ENCODE measurements at places on chromosomes 16 and 17.

DNA sequence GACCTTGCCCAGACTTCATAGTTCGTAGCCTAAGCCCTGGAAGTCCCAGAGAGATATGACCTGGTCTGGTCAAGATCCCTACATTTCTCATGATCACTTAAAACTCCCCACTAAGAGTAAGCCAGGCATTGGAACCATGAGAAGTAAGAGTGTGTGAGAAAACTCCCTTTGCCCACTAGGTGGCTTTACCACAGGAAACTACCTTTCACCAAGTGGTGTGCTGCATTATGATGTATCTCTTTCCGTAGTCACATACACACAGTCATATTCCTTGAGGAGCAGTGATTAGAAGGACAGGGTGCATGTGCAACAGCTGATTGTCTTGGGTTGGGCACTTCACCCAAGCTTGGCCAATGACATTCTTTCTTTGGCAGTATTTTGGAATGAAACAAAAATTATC is 639.3 kb downstream of the KCNJ2 start:
- no peak for DNase-seq

- DNase-seq: no peak
Measured at GRCh38 chr16:85970738-85971137, 71.8 kb downstream of the IRF8 start.

GRCh38 chr16:54242199-54242598 is 44.4 kb downstream of the IRX3 start:
- DNase-seq: no peak

GRCh38 chr17:67171560-67171959 is 73.4 kb downstream of the HELZ start:
- no peak for DNase-seq

DNA sequence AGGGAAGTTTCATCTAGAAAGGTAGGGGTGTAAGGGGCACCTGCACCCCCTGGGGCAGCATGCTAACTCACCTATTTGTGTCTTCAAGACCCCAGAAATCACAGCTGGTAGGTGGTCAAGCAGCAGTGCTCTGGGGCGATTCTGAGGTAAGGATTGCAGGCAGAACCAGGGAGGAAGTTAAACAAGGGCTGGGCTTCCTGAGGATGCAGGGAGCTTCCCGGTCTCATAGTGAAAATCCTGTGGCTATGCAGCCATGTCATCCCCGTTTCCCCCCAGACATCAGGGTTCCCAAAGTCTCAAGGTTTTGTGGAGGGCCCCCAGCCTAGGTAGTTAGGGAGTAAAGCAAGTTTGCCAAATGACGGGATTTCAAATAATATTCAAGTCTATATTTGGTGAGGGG is 78.5 kb downstream of the C16orf78 start:
- no peak for DNase-seq

DNA sequence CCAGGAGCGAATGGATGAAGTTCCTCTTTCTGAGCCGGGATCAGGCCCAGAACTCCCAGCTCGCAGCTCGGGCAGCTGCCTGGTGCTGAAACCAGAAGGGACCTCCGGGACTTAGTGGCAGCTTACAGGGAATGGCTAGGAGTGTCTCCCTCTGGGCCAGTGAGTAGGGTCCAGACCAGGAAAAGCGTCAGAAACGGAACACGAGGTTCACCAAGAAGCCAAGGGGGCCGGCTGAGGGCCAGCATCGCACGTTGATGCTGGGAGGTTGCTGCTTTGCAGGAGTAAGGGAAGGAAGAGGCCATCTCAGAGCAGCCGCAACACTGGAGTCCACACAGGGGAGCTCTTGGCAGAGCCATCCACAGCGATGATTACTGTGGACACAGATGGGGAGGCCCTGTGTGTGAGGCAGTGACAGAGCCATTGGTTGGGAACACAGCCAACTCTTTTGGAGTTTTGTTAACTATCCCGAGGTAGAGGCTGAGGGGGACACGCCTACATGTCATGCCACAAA is 74.0 kb upstream of the CREBBP start:
- DNase-seq: no peak

- DNase-seq: no peak
Measured at GRCh38 chr16:81198635-81199034, 39.9 kb upstream of the BCO1 start.

DNA sequence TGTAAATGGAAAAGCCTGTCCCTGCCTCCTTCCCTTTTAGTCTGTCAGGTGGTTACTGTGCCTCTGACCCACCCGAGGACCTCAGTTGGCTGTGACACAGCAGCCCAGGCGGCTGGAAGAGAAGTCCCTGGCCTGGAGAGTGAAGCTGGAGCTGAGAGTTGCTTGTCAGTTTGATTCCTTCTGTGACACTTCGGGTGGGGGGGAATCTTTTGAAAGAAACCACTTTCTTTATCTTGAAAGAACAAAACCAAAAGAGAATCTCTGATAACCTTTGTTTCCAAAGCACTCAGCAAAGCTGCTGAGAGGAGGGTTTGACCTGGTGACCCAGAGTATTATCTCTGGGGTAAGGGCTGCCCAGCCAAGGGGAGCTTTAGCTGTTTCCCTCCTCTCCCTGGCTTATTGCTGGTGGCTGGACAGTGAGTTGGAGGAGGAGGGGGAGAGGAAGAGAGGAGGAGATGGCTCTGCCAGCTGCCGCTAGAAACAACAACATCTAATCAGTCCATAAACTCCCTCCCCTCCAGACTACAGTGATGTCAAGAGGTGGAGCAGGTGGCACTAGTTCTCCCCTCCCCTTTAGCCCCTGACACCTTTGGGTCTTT is 34.0 kb downstream of the YPEL2 start:
- peak; percentile 42 for DNase-seq

- no peak for DNase-seq
Measured at GRCh38 chr17:60529806-60530205, 3.8 kb upstream of the APPBP2 start.

- no peak for DNase-seq
Measured at GRCh38 chr17:4739122-4740024, at the start of the genes CXCL16 and ZMYND15. Gene CXCL16, minus strand, starts transcription at chr17:4739928. Its CDS starts 589 bp downstream, at chr17:4739339. Gene ZMYND15, plus strand, starts transcription at chr17:4739833. Its CDS starts 716 bp downstream, at chr17:4740549.

GRCh38 chr17:64041912-64042311 is 21.5 kb upstream of the ICAM2 start:
- no peak for DNase-seq

DNA sequence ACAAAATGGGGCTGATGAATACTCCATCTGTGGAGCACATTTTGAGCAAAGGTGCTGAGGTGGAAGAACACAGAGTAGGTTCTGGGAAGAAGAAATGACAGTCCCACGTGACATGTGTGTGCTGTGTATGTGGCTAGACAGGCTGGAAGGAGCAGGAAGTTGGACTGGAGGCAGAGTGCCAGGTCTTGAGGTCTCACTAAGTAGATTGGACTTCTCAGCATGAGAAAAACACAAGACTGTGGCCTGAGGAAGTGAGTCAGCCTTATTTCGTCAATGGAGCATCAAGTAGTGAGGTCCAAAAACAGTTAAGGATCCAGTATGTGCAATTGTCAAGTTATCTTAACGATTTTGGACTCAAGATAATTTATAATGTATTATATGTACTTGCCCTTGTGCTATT is 736.5 kb downstream of the KCNJ2 start:
- no peak for DNase-seq

DNA sequence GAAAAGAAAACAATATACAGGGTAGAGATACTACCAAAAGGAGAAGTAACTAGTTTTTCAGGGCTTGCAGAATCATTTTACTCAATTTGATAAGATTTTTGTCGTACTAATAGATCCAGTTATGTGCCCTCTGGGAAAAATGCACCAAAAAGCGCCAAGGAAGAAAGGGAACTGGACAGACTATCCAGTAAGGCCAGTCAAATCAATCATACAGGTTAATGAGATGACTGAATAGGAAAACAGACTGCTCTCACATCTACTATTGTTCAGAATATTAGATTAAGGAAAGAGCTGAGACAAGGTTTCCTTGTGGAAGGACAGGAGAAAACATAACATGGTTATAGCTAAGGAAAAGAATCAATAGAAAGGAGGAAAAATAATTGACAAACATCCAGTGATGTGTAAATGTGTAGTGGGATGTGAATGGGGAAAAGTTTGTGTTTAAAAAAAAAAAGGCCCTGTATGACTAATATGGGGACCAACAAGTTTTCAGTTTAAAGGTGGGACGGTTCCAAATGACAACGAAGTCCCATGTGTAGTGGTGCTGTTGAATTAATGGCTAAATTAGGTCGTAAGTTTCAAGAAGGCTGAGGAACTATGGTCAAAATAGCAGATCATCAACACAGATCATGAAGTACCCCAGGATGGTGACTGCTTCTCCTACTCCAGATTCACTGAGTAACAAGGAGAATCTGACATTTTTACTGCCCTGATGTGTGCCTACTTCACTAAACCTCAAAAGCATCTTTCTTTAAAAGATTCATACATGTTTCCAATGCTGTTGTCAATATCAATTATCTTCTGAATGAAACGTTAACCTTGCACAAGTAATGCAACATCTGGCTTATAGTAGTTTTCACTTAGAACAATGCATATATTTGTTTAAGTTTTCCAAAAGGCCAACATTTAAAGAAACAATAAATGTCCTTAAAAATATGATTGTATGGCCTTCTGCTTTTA is 40.7 kb downstream of the BRIP1 start:
- DNase-seq: no peak

DNA sequence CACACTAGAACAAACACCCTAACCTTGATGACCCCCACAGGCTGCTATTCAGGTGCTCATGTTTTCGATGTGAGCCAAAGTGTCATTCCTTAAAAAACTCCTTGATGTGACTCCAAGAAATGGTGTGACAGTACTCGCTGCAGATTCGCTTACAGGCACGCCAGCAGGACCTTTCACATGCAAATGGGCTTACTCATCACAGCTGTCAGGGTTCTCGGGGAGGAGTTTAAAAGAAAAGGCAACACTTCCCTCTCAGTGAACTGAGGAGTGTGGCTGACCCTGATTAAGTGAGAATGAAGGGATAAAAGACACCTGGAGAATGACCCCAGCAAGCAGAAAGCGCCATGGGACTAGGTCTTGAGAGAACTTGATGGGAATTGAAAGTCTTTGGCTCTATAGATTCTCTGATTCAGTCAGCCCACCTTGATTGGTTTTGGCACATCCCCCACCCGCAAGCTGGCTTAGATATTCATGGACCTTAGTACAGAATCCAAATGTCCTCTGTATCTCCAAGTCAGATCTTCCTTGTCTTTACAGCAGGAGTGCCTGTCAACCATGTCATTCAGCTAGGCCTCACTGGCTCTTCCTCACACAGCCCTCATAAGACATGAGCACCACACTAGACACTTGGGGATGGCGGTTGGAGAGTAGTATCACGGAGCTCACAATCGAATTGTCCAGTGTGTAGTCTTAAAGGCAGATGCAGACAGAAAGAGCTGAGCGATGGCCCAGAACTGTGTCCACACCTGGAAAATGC is 82.6 kb downstream of the HIC1 start:
- no peak for DNase-seq

DNA sequence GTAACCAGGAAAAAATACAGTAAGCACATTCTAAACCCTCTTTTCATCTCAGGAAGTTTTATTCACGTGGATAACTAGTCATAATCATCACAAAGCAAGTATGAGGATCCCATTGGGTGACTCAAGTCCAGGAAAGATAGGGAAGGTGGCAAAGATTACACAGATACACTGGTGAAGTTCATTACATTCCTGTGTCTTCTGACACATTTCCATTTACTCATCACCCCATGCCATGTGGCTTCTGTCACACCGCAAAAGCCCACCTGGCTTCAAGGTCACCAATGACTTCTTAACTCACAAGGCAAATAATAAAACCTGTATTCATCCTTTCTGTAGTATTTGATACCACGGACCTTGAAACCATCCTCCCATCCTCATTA is 17.0 kb downstream of the HS3ST3A1 start:
- DNase-seq: no peak

GRCh38 chr16:5916711-5917191 is 819.2 kb upstream of the EEF2KMT start:
- DNase-seq: no peak

DNA sequence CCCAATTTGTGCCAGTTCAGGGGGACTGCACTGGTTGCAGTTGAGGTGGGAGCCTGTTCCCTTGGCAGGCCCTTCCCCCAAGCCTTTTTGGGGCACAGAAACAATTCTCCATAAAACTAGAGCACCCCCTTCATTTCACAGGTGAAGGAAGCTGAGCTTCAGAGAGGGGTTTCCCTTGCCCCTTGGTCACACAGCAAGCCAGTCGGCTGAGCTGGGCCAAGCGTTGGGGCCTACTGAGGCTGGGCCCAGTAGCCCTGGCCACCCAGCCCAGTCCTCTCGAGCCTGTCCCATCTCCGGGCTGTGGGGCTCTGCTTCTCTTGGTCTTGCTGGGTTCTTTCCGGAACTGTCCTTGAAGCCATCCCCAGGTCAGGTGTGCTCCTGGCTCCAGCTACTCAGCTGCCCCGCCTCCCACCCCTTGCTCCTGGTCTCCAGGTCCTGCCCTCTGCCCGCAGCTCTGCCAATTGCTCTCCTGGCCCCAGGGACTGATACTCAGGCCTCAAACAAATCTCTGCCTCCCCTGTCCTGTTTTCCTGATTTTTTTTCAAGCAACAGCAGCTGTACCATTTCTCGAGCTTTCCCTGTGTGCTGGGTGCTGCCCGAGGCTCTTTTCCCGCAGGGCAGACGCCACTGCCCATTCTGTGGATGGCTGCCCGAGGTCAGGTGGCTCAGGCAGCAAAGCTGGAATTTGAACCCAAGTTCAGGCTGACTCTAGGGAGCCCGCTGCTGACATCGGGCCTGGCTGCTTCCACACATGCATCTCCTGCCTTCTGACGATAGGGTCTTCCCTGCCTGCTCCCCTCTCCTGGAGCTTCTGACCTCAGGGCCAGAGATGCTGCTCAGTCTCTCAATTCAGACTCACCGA is 87.4 kb upstream of the NKD1 start:
- DNase-seq: no peak

DNA sequence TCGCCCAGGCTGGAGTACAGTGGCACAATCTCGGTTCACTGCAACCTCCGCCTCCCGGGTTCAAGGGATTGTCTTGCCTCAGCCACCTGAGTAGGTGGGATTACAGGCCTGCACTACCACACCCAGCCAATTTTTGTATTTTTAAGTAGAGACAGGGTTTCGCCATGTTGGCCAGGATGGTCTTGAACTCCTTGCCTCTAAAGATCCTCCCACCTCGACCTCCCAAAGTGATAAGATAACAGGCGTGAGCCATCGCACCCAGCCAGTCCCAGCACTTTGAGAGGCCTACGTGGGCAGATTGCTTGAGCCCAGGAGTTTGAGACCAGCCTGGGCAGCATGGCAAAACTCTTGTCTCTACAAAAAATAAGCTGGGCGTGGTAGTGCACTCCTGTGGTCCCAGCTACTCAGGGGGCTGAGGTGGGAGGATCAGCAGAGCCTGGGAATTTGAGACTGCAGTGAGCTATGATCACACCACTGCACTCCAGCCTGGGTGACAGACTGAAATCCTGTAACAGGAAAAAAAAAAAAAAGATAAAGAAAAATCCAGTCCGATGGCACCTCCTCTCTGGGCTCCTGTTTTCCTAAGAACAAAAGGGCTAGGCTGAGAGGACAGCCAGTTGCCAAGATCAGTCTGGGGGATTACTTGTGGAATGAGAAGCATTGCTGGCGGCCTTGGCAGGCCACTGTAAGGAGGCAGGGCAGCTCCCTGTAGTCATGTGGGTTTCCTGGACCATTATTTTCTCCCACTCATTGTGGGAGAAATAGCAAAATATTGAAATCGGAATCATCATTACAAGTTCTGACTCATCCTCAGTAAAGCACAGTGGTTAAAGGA is 3.0 kb upstream of the PIPOX start:
- DNase-seq: no peak

All from NCI-H1436 treated with DMSO at 0.1 percent for 48 hours (cell line).